ENCODE measurements at places on chromosomes 6 and 20. TPM values are rescaled to one million over a fixed set of nuclear protein-coding genes. Genes with fewer than 3 reads are reported as not detected.

GRCh38 chr6:161618831-161619454 is 345.1 kb upstream of the AGPAT4 start:
- DNase-seq: no peak

- no peak for DNase-seq
Observed at GRCh38 chr6:87407561-87407900, 241 bp upstream of the CFAP206 start.

DNA sequence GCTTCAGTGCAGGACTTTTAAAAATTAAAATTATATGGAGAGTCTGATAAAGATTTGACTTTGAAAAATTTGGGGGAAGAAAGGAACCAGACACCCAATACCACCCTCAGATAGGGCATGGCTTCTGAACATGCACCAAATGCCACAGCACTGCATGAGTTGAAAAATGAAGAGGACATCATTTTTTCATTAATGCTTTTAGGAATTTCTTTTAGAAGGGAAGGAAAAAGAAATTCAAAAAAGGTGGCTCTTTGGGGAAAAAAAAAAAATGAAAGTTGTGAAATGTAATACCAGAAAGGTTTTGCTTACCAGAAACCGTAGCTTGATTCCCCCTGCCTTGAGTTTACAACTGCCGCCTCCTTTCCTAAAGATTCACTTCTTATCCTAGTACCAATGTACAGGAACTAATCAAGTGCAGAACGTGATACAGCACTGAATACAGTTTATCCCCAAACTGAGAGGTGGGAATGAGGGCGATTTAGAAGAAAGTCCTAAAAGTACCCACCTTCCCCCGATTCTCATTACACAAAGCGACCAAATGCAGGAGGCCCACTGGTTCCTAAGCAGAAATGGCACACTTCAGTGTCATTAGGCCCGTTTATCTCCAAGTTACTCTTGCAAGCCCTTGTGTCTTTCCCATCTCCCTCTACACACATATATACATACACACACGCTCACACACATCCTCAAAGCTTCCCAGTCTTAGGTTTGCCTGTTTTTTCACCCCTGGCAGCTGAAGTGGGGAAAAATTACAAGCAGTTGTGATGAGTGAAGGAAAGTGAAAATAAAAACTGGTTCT is 2.8 kb downstream of the PPP1R10 start:
- DNase-seq: no peak

DNA sequence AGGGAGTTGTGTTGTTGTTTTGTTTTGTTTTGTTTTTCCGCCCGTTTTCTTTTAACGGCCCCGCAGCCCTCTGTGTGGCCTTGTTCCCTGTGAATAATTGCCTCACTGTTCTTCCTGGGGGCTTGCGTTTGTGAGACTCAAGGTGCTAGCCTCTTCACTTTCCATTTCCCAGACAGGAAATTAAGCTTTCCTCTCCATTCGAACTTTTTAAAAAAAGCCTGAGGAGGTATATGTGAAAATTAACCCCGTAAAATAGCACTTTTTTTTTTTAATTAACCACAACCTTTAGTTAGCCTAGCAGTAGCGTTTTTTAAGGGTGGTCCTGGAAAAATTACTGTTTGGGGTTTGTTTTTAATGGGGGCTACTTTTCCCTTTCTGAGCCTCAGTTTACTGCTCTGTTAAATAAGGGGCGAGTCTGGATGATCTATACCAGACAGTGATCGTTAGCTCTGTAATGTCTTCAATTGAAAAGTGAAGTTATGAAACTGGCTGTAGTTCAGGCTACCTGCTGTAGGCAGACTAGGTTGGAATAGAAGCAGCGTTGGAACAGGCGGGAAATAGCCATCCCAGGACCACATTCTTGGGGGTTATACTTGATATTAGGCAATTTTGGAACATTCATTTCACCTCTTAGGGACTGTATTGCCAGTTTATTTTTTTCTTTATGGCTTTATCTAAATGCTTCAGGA is 1.7 kb downstream of the STX16 start:
- DNase-seq: no peak

DNA sequence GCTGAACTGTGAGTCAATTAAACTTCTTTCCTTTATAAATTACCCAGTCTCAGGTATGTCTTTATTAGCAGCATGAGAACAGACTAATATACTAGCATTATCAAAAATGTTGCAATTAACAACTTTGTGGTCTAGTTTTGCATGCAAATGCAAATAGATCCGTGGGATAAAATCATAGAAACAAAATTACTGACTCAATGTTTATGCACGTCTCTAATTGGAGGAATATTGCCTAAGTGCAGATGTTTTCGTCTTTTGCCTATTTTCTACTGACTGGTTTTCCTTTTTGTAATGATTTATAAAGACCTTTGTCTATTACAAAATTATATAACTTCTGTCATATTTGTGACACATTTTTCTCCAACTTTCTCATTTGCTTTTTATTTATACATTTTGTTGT is 51.9 kb downstream of the SYNE1 start:
- DNase-seq: no peak

DNA sequence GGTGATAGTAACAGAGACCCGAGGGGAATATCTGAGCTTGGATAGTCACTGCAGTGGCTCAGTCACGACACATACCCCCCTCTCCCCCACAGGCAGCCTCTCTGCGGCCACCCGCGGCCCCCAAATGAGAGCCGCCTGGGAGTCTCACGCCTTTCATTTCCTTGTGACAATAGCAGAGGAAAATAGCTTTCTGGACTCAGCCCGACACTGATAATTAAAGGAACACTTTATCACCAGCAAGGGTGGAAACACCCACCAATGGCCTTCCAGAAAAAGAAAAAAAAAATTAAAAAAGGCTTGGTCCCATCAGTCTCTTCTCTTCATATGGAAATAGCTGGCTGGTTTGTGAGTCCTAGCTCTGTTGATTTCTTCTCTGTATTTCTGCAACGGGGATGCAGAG is 35.1 kb upstream of the KCNG1 start:
- DNase-seq: no peak

- no peak for DNase-seq
Observed at GRCh38 chr6:98587555-98587954, 246.8 kb upstream of the POU3F2 start.

GRCh38 chr6:158367816-158368215 is 55.6 kb downstream of the TULP4 start:
- DNase-seq: no peak

DNA sequence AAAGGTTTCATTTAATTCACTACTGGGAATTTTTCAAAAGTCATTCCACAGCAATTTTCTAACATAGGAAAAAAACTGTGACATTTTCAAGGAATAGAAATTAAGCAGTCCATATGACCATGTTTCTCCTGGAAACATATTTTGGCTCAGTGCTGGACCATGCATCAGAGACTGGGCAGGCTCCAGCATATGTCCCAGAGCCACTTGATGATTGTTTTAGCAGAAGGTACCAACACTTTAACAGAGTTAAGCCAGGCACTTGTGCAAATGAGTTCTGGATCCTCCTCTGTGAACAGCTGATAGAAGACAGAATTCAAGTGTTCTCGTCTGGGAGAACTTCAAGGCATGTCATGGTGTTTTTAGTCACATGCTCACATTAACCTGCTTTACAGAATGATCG is 516.3 kb downstream of the COL12A1 start:
- no peak for DNase-seq

DNA sequence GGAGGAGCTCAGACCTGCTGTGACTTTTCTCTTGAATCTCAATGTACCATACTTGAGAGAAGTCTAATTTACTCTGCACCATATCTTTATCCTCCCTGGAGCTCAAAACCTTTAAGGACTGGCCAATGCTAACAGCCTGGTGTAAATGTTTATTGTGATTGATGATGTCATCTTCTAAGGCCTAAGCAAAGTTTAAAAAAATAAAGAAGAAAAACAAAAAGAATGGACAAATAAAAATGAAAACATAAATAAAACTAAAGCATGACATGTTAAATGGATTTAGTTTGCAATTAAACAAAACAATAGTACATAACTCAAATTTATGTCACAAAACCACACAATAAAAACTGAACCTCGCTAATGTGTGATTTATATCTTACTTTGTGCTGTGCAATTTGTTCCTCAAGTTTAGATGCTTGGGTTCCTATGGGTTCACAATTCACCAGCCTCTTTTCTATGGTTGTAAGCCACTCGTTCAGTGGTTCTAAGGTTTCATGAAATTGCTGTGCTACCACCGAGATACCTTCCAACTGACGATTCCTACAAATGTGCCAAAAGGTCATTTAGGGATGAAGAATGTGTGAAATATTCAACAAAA is 113.0 kb downstream of the DST start:
- no peak for DNase-seq

- no peak for DNase-seq
Observed at GRCh38 chr20:1467355-1468116, 887 bp upstream of the NSFL1C start.

DNA sequence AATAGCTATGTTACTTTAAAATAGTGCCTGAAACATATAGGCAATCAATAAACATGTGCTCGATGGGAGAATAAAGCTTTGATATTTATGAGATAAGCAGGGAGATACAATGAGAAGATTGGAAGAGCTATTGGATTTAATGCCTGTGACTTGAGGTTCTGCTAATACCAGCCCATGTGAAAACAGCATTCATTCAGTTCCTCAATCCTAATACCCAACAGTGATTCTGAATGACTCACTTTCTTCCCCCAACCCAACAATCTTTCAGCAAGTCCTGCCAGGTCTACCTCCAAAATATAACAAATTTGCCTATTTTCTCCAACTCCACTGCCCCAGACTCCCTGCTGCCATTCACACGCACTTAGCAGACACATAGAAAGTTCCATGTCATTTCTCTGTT is 26.6 kb upstream of the KLHL31 start:
- DNase-seq: no peak

- no peak for DNase-seq
Observed at GRCh38 chr6:129901910-129902309, 40.8 kb upstream of the TMEM244 start.

DNA sequence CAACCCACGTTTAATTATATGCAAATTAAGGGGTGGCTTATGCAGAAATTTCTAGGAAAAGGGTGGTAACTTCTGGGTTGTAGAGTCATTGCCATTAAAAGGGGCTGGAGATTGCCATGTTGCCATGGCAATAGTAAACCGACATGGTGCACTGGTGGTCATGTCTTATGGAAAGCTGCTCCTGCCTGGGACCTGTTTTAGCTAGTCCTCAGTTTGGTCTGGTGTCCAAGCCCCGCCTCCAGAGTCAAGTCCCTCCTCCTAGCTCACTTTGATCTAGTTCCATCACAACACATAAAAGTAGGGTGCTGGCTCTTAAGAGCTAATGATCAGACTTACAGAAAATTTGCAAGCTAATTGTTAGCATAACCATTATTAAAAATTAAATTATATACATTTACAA is 5.3 kb downstream of the SLC22A2 start:
- DNase-seq: no peak

DNA sequence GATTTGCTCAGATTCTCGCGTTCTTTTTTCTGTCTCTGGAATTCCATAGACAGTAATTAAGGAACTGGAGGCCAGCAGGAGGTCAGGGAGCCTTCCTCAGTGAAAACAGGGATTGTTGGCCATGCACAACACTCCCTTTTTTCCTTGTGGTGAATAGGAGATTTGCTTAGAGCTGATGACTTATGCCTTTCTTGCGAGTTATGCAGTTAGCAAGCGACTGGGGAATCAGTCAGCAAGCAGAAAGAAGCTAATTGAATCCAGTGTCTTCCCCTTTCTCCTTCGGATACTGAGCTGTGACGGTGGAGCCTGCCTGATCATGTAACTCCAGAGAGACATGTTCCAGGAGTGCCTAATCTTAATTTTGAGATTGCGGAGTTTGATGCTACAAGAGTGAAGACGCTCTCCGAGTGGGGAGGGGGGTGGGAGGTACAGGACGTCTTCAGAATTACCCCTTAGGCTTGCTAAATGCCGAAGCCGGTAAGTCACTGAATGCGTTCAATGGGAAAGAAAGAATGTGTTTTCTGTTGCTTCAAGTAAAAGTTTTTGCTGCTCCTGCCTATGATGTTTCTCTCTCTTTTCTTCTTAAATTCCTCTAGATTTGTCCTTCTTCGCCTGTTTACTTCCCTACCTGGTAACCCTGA is 165.9 kb downstream of the SASH1 start:
- no peak for DNase-seq

Gene IPCEF1
- total RNA-seq: 5.0 TPM

Gene PTPRT
- total RNA-seq: 0.03 TPM

Gene GJA10
- total RNA-seq: not detected

Gene SIGLEC1
- 2.4 TPM for total RNA-seq

Gene MLN
- not detected for total RNA-seq

Gene FRS3
- 5.7 TPM for total RNA-seq

Gene SYNDIG1
- 17.6 TPM for total RNA-seq

Data from cardiac septum (tissue), 1 donor.